Stimulated activated CD4-positive, alpha-beta T cell treated with anti-CD3 and anti-CD28 coated beads, Interleukin-1b, Interleukin-23, amount 100 ng/mL, for 1 hour (primary cell): ENCODE measurements at places on chromosomes 16 and 17.

DNA sequence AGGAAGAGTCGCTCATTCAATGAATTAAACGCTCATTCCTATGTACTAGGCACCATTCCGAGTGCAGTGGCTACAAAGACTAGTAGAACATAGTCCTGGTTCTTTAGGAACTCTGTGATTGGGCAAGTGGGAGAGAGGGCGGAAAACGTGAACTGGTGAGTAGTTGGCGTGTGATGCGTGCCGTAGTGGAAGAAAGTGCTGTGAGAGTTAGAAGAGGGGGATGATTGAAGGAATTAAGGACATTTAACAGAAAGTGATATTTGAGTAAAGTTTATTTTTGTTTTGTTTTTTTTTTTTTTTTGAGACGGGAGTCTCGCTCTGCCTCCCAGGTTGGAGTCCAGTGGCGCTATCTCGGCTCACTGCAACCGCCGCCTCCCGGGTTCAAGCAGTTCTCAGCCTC, 7.9 kb upstream of the SLFN14 start:
- DNase-seq, result no peak

DNA sequence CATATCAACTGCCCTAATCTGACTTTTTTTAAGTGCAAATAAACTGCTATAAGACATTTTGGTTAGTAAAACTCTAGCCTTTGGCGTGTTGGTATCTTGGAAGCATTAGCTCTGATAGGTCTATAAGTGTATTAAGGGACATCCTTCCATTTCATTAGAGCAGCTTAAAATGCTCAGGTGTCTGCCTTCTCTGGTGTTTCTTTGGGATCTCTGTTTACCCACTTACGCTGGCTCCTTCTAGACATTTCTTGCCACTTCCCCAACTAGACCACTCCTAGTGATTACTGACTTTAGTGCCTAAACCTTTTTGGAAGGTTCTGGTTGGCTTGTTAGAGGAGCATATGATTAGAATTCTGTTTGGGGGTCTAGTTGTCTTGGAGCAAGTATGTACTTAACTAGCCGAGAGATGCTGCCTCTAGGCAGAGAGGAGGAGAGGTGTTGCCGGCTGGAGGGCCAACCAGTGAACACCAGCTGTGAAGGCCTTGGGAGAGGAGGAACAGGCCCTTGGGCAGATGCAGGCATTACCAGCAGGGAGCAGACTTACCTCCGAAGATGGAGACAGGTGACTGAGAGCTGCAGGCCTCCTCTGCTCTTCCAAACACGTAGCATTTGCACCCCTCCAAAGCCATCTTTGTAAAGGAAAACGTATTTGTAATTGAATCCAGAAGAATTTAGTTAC, 15.2 kb upstream of the CLEC18C start:
- DNase-seq, result no peak

GRCh38 chr16:83532634-83533033, 275.1 kb upstream of the HSBP1 start:
- no peak for DNase-seq

GRCh38 chr17:39107155-39107554, 44.3 kb downstream of the PLXDC1 start:
- no peak for DNase-seq

- DNase-seq, result no peak
Measured at GRCh38 chr17:28712032-28712704, 480 bp upstream of the PROCA1 start.

DNA sequence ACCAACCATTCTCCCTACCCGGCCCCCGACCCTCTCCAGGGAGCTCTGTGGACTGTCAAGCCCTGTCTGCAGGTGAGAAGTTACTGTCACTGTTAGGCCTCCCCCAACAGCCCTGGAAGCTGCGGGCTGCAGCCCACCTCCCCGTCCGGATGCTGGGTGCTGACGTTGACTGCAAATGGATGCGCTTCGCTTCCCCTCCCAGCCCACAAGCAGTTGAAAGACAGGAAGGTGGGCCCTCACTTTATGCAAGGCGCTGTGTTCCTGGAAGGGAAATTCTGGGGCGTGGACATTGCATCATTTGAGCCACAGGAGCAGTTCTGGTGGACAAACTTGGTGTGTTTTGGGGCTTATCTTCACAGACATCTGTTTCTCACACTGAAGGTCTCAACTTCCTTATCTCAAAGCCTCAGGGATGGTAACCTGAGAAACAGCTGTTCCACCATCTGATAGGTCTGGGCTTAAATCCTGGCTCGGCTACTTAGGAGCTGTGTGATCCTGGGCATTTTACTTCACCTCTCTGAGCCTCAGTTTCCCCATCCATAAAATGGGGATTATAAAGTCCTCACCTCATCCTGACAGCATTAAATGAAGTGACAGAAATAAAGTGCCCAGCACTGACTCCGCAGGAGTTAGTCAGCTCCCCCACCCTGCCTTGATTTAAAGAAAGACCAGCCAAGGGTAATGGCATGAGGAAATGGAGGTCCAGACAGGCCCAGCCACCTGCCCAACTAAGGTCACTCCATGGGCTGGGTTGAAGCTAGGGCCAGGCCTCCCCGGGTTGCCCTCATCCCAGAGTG, 4.6 kb upstream of the DRC7 start:
- DNase-seq, result no peak

DNA sequence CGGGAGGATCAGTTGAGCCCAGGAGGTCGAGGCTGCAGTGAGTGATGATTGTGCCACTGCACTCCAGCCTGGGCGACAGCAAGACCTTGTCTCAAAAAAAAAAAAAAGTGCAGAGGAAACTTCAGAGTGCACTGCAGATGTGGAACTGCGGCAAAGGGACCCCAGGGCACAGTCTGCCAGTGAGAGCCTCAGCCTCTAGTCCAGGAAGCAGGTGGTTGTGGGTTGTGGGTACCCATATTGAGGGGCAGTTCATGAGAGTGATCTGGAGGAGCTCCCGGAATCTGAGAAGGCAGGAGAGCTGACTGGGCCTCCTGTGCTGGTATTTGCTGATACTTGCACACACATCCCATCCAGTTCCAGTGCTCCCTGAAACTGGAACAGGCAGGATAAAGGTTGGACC, 13.1 kb downstream of the FOXN1 start:
- no peak for DNase-seq
